ENCODE measurements at places on chromosomes 13 and 19. TPM values are rescaled to one million over a fixed set of nuclear protein-coding genes. Genes with fewer than 3 reads are reported as not detected.

GRCh38 chr13:113170511-113170910, 12.1 kb downstream of the PROZ start:
- no peak for DNase-seq

NRTN gene
- total RNA-seq, result 0.59 TPM

GRCh38 chr19:45071545-45071938, 4.7 kb downstream of the ZNF296 start:
- no peak for DNase-seq

DNA sequence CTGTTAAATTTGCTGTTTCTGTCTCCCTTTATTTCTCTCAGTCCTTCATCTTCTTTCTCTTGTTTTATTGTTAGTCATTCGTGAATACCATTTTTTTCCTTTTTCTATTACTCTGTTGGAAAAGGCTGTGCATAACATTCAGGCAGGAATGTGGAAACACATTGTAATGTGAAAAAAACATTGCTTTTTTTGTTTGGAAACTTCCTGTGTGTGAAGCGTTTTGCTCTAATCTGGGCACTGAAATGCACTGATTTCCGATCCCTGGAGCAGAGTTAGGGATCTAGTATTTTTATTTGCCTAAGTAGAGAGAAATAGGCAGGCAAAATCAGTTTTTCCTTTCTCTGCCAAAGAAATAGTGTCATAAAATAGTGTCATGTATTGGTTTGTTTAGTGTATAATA, 155.5 kb downstream of the PCCA start:
- no peak for DNase-seq

CGB1 gene
- total RNA-seq, result not detected

All from T-cell (primary cell).